ENCODE measurements at places on chromosomes 16 and 17.

- DNase-seq: no peak
Observed at GRCh38 chr17:21160401-21160800, 33.6 kb downstream of the DHRS7B start.

DNA sequence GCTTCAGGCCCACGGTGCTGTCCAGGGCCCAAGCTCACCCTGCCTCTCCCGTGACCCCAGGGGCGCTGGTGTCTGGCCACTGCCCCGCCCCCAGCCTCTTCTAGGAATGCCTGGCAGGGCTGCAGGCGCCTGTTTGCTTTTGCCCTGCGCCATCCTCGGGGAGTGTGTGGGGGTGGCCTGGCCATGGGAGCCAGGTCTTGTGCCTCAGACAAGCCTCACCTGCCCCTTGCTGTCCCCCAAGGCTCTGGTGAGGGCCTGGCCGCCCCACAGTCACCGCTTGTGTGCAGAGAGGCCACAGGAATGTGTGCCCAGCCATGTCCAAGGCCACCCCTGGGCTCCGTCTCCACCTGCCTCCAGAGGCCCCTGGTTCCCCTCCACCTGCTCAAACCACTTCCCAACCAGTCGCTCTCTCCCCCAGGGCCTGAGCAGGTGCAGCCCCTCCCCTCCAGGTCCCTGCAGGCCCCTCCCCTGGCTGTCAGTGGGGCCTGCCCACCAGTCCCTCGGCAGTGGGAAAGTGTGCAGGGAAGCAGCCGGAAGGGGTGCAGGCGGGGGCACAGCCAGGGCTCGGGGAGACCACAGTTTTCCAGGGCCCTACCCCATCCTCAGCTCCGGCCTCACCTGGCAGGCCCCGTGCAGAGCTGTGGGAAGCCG lies 841 bp upstream of the IGFALS start:
- DNase-seq: no peak

- no peak for DNase-seq
Observed at GRCh38 chr16:71380831-71381230, 22.3 kb downstream of the CALB2 start.

- DNase-seq: no peak
Observed at GRCh38 chr17:57324060-57324459, 67.7 kb downstream of the MSI2 start.

DNA sequence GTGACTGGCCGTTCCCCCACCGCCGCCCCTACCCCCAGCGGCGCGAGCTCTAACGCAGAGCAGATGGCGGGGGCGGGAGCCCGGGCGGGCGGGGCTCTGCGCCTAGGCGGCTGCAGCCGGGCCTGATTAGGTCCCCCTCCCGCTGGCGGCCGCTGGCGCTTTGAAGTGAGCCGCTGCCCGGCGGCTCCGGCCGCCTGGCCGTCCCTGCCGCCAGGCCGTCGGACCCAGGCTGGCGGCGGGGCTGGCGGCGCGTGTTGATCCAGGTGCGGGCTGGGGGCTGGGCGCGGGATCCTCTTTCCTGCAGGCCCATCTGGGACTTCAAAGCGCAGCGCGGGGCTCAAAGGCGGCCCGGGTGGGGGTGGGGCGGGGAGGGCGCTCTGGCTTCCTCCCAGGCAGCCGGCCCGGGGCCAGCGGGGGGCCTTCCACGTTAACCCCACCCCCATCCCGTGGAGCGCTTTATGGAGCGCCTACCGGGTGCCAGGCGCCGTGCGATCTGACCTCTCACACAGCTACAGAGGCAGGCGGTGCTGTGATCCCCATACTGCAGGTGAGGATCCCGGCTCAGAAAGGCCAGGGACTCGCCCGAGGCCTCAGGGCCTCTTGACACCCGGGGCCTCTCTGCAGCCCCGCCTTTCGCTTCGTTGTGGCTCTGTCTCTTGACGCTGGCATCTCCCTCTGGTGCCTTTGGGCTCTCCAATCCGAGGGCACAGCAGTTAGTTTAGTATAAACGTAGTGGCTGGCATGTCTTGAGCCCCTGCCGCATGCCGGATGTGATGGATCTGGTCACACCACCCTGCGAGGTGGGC lies 80.0 kb upstream of the NKD1 start:
- DNase-seq: no peak

DNA sequence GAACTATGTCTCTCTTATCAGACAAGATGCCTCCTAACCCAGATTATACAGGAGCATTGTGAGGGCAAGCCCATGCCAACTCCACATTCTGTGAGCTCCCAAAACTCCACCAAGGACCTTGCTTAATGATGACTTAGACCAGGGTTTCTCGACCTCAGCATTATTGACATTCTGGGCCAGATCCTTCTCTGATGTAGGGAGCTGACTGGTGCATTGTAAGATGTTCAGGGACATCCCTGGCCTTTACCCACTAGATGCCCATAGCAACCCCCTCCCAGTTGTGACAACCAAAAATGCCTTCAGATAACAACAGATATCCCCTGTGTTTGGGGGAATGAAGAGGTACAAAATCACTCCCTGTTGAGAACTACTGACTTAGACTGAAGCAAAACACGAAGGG lies 43.6 kb downstream of the HOXB1 start:
- DNase-seq: no peak

GRCh38 chr17:76642032-76642561 lies 1.5 kb downstream of the ST6GALNAC1 start:
- no peak for DNase-seq

- DNase-seq: peak; percentile 82
Observed at GRCh38 chr17:38601539-38602351, 4.0 kb downstream of the SRCIN1 start.

- no peak for DNase-seq
Observed at GRCh38 chr16:67088551-67088950, 21.2 kb upstream of the PHAF1 start.

GRCh38 chr17:4928881-4929280 lies 3.2 kb upstream of the GP1BA start:
- no peak for DNase-seq

GRCh38 chr16:10226141-10226986 lies 44.1 kb upstream of the GRIN2A start:
- DNase-seq: no peak

GRCh38 chr17:11925262-11926021 lies 71.8 kb downstream of the ZNF18 start:
- no peak for DNase-seq

DNA sequence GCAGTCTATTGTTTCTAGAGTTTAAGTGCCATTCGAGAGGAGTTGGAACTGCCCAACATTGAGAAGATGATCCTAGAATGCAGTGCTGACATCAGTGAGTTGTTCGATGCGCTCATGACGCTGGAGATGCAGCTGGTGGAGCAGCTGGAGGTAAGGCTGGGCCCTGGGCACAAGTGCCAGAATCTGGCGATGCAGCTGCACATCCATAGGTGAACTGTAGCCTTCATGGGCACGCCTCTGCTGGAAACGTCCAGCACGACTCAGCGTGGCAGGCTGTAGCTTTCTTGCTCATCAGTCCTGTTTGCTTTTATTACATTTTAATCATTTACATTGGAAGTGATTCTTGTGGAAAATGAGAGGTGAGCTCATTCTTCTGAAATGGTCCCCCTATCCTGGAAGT lies 31.7 kb downstream of the DRC3 start:
- no peak for DNase-seq

DNA sequence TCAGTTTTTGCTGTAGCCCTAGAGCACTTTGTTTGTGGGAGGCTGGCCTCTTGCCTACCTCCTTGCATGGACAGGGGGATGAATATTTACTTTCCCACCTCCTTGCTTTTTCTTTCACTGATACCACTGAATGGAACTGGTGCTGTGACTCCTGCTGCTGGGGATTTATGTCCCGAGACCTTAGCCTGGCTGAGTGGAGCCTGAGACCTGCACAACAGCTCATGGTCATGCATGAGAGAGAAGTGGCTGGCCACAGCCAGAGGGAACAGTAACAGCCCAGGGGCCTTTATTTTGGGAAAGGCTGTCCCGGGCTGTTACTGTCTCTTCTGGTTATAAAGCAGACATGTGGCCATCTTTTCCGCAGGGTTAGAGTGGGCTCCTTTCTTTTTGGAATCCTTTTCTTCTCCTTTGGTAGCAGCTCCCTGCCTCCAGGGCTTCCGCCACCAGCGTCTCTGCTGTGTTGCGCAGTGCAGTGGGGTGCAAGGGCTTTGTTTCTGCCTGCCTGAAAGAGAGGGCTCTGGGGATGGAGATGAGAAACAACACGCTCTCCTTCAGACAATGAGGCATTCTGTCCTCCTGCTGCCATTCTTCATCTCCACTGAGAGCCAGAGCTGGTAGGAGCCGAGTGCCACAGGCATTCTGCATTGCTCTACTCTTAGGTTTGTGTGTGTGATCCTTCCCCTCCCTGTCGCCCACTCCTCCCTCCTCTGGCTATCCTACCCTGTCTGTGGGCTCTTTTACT lies 14.5 kb downstream of the SNX11 start:
- no peak for DNase-seq

- DNase-seq: no peak
Observed at GRCh38 chr17:79570653-79571052, 40.2 kb downstream of the RBFOX3 start.

GRCh38 chr17:40100669-40101366 lies 429 bp upstream of the NR1D1 start:
- DNase-seq: peak; percentile 95

- no peak for DNase-seq
Observed at GRCh38 chr16:52997922-52998321, 54.8 kb downstream of the CHD9NB start.

DNA sequence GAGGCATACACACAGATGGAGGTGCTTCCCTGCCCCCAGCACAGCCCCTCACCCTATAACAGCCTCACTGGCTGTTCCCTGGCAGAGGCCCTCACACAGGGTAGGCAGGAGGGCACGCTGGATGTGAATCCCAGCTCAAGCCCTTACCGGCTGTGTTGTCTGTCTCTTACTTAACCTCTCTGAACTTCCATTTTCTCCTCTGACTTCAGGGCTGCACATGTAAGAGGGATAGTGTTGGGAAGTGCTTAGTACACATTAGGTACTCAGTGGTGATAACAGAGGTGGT lies 24.6 kb upstream of the EIF1 start:
- no peak for DNase-seq

- no peak for DNase-seq
Observed at GRCh38 chr16:53678756-53679343, 24.8 kb downstream of the RPGRIP1L start.

DNA sequence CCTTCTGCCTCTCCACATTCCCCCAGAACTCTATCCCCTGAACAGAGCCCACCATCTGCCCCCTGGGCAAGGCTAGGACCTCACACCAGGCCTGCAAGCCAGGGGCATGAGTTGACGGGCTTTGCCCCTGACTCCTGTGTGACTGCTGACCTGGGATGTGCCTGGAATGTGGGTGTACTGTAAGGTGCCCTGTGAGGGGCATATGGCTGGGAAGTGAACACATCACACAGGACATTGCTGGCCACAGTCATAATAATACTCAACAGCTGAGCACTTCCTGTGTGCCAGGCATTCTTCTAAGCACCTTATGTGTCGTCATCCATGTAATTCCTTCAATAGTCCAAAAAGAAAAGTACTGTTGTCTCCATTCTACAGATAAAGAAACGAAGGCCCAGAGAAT lies 13.3 kb downstream of the CES4A start:
- no peak for DNase-seq

GRCh38 chr17:72683506-72684404 lies 408.7 kb downstream of the SLC39A11 start:
- peak; percentile 67 for DNase-seq

GRCh38 chr16:642189-643049 lies 791 bp downstream of the MCRIP2 start:
- DNase-seq: no peak

- no peak for DNase-seq
Observed at GRCh38 chr16:67481561-67482232, 740 bp upstream of the ATP6V0D1 start.

DNA sequence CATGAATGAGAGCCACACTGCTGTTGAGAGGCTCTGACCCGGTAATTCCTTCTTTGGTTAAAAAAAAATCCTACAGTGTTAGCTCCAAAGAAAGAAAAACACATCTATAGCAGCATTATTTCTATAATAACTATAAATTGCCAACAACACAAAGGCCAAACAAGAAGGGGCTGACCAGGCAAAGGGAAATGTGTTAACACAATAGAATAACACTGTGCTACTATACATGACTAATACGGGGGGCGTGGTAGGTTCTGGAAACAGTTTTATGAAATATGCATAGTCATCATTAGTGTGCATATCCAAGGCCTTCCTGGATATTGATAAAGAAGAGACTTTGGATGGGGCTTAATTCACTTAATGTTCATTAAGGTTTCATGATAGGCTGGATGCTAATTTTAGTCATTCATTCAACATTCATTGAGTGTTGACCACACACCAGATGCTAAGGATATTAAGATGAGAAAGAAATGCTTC lies 50.0 kb upstream of the CCL1 start:
- DNase-seq: no peak

All from NCI-H1436 treated with DMSO at 0.1 percent for 48 hours (cell line).